ENCODE measurements at places on chromosomes 11 and 22.

GRCh38 chr22:39279170-39279850, 34.5 kb upstream of the PDGFB start:
- no peak for DNase-seq

DNA sequence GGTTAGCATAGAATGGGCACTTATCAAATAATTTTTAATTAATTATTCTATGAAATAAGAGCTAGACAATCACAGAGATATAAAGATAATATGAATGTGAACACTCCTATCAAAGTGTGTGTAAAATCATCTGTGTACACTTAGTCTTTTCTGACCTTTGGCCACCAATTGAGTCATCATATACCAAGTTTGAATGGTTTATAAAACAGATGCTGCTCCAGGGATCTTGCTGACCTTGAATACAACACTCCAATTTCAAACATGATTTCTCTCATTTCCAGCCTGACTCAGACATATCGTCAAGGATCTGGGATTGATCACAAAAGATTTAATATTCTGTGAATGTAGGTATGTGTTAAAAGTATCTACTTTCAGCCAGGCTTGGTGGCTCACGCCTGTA, 2.9 kb upstream of the OR51V1 start:
- DNase-seq = no peak

GRCh38 chr11:19906126-19906525, 193.5 kb downstream of the NAV2 start:
- DNase-seq = no peak

DNA sequence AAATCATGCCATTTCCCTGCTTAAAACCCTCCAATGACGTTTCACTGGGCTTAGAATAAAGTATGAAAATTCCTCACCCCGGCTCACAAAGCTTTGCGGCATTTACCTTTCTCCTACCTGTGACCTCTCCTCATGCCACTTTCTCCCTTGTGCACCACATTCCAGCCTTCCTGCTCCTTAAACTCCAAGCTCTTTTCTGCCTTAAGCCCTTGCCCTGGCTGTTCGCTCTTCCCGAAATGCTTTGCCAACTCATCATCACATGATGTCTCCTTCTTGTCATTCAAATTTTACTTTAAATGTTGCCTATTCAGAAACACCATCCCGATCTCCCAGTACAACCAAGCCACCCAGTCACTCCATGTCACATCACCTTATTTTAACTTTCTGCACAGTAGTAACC, 2.0 kb downstream of the PLEKHA7 start:
- DNase-seq = no peak

GRCh38 chr22:35630387-35630793, 13.3 kb upstream of the MB start:
- DNase-seq = peak; percentile 81

- peak; percentile 93 for DNase-seq
Observed at GRCh38 chr11:128174465-128175291, 412.7 kb downstream of the ETS1 start.

All from fibroblast of skin of right quadriceps (primary cell).